Fibroblast of lung (primary cell): ENCODE measurements at places on chromosomes 4 and X. TPM values are rescaled to one million over a fixed set of nuclear protein-coding genes. Genes with fewer than 3 reads are reported as not detected.

TMEM187 gene
- 6.4 and 8.3 TPM in 2 replicates for total RNA-seq

GRCh38 chr4:128291096-128291495 is 3.5 kb upstream of the PGRMC2 start:
- DNase-seq, result no peak

FAM199X gene
- 17.2 and 21.1 TPM in 2 replicates for total RNA-seq

RBM46 gene
- total RNA-seq, result under 0.01 TPM in 1 of 2 replicates, not detected in the other

GRCh38 chr4:56696056-56696455 is 15.0 kb upstream of the HOPX start:
- no peak for DNase-seq

PCDH18 gene
- 163 and 542 TPM in 2 replicates for total RNA-seq

DNA sequence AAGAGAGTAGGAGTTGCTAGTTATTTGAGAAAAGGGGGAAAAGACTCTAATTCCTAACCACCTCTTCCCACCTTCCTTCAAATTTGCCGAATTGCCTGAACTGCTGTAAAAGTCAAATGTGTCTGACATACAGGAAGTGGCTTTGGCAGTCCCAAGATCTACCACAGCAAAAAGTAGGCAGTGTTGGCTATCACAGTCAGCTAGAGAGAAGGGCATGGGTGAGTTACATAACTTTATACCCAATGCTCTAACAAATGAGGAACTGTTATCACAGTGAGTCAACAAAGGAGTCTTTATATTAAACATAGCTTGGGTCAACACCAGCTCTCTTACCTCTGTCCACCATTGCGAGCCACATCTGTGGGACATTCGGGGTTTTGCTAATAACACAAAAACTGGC is 2.4 kb upstream of the MBNL3 start:
- no peak for DNase-seq

DNA sequence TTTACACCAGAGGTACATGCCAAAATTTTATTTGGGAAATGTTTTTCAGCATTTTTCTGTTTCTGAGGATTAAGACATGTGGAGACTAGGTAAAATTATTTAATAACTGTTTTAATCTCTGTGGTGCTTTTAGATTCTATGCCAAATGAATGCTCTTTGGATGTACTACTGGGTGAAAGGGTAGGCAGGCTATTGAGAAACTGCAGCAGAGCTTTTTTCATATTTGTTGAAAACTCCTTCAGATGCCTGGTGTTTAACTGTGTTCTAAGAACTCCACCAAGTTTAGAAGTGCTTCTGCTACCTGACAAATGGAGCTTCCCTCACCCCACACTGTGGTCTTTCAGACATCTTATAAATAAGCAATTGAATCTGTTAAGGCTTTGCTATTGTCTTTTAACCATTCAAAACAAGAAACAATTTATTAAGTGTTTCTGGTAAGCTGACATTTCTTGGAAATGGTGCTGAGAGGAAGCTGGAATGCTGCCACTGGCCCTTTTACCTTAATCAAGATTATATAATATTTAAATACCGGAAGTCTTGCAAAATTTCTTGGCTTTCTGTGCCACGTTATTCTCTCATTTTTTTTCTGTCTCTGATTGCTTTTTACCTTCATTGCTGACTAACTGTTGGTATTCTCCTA is 51.2 kb upstream of the CYSLTR1 start:
- no peak for DNase-seq

PNMA6F gene
- not detected in 2 replicates for total RNA-seq

- no peak for DNase-seq
Observed at GRCh38 chr4:80079255-80079923, 6.4 kb upstream of the ANTXR2 start.

DNA sequence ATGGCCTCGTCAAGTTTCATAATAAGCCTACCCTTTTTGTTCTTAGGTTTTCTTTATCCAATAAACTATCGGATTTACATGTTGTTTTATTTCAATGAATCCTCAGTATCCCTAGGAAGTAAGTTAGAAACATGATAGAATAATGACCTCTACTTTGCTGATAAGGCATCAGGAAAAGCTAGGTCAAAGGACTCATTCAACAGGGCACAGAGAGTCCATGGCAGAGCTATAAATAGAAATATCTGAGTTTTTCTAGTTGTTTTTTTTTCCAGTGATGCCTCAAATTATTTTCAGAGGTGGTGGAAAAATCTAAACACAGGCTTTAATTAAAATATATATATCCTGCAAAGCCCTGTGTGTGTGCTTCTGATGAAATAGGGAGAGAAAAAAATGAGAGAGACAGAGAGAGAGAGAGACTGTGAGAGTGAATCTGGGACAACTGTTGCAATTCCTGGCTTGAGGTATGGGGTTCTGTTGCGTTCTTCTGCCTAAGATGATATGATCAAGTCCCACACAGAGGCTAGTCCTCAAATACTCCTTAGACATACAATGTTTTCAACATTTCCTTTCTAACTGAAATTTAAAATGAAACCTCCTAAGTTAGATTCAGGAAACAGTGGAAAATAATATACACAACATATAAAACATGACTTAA is 139.9 kb downstream of the HDX start:
- peak; percentile 55 for DNase-seq

- no peak for DNase-seq
Observed at GRCh38 chr4:15771216-15772058, 6.7 kb upstream of the CD38 start.
